Memory B cell (primary cell): ENCODE measurements at places on chromosomes 1 and 21.

DNA sequence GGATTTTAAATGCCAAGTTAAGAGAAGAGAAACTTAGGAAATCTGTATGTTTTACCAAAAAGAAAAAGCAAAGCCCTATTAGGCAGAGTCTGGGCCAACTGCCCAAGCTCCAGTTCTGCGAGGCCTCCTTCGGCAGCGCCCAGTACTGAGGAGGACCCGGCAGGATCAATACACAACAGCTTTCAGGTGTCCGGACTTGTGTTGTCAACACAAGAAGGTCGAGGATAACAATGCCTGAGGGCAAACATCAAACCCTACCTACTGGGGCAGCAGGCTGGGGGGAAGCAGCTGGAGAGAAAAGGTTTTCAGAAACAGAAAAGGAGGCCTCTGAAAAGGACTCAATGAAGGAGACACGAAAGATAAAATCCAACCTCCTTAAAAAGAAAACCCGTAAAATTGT lies 98.1 kb upstream of the GJB5 start:
- DNase-seq: no peak

GRCh38 chr1:156821801-156822200 lies 5.2 kb upstream of the SH2D2A start:
- no peak for DNase-seq

DNA sequence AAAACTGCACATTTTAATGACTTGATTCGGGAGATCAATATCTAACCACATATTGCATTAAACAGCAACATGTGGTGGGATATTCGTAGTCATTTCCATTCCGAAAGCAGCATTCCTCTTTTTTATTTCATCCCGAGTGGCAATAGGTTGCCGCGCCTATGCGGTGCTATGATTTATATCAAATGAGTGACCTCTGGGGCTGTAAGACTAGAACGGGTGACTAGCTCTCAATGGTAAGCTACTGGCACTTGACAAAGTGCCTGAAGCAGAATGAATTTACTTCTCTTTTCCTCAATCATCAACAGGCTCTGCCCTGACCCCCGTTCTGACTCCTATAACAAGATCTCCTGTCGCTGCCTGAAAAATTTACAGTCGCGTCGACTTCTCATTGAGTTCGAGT lies 162.3 kb downstream of the ZNF281 start:
- DNase-seq: no peak

DNA sequence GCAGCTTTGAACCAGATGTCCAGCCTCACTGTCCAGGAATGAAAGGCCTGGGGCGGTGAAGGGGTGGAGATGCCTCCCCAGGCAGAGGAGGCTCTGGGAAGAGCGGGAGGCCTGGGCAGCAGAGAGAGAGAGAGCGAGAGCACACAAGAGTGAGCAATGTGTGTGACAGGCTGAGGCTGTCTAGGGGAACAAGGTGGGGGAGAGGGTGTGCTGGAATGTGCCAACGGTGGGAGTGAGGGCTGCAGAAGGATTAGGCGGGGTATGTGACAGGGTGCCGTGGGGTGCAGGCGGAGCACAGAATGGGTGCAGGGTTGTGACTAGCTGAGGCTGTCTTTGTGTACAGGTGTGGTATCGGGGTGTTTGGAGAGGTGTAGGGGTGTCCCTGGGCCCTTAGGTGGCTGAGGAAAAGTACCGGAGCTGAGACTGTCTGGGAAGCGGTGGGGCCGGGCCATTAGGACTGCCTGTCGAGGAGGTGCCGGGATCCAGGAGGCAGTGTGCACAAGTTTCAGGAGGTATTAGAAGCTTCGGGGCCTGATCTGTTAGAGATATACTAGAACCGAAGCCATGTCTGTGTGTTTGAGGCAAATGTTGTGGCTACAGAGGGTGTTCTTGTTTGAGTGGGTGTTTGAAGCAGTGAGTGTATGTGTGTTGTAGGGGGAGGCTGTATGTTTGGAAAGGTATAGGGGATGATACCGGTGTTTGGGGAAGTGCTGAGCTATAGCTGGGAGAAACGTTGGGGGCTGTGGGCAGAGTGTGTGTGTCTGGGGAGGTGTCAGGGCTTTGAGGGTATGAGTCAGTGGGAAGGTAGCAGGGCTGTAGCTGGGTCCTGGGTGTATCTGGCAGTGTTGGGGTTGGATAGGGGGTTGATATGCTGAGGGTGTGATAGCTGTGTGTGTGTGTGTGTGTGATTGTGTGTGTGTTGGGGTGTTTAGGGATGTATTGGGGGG lies 9.1 kb downstream of the AHDC1 start:
- DNase-seq: no peak

DNA sequence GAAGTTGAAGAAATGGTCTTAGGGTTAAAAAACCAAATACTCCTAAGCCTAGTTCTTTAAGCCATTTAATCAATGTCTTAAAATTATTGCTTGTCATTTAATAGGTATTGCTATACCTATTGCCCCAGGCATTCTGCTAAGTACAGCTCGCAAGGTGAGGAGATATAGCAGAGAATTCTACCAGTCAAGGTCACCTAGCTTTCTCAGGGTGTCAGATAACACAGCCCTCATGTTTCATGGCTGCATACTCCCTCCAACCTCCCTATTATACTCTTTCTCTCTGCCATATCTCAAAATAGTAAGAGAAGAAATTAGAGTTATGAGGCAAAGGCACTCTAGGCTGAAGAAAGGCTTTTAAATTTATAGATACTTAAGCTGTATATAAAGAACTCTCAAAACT lies 68.4 kb upstream of the GPR88 start:
- no peak for DNase-seq

DNA sequence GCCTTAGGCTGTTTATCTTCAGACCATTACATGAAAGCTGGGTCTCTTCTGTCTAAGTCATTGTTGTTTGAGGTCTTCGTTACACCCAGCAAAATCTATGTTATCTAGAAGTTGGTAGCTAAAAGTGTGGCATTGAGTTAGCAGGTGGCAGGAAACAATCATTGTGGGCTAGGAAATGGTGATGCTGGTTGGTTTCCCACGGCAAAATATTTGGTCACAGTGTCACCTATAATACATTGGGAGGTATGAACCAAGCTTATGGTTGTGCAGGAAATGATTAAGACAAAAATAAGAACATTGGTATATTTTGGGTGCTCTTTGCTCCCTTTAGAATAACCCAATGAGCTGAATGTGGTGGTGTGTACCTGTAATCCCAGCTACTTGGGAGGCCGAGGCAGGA lies 169.7 kb downstream of the TRIM33 start:
- no peak for DNase-seq

GRCh38 chr1:153347856-153348255 lies 785 bp downstream of the PGLYRP4 start:
- no peak for DNase-seq

DNA sequence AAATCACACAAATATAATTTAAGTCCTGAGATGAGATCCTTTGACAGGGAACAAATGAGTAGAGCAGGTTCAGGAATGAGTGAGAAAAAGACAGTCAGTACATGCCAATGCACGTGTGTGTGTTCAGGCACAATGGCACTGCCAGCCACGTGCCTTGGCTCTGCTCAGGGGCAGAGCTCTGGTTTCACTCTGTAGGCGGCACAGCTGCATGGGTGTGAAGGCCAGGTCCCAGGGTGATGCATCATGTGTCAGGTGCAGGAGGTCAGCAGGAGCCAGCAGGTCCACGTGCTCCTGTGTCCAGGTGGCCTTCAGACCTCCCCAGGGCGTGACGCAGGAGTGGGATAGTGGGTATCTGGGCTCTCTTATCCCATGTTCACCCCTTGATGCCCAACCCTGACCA lies 386.1 kb downstream of the KCNH1 start:
- no peak for DNase-seq

DNA sequence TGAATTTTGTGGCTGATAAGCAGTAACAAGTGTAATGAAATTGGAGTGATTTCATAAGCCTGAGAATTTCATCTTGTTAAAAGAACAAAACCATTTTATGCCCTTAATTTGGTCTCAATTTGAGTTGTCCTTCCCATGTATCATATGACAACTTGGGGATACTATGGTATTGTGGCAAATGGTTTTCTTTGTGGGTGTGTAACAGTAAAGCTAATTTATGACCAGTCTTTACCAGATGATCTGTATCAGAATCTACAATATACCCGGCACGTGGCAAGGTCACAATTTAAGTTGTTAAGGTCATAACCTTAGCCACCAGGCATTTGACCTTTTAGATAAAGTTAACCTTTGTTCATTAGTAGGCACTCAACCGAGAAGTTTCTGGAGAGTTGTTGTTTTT lies 9.1 kb downstream of the NFIA start:
- DNase-seq: no peak

DNA sequence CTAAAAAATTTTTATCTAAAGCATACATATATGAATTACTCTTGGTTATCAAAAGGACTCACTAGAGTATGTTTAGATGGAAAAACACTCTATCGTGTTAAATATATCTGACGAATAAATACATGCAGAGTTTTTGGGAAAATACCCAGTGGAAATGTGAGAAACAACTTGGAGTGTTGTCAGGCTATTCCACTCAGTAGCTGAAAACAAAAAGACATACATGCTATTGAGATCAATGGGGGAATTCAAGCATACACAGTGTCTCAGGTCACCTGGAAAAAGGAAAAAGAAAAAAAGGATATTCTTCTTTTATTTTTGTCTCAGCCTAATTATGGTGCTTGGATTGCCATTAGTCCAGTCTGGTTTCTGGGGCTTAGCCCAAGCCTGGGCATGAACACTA lies 247.0 kb upstream of the LYPLAL1 start:
- DNase-seq: no peak

GRCh38 chr1:43938892-43939587 lies 5.4 kb downstream of the ARTN start:
- DNase-seq: no peak

DNA sequence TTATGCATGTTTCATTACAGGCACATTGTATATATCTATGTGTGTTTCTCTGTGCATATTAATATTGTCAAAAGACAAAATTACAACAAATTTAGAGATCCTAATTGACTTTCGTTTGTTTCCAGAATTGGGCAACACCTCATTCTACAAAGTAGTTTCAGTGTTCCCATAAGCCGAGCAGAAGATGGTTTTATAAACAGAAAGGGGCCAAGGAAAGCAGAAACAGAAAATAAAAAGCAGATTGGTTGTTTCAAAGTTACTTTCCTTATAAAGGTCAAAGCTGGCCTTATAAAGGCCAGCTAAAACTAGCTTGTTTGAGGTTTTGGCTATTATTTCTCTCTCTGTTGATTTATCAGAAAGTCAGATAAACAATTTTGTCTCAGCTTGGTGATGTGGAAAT lies 116.2 kb upstream of the FGGY start:
- no peak for DNase-seq
